NCI-H2171 treated with DMSO at 0.1 percent for 48 hours (cell line): ENCODE measurements at places on chromosomes 2 and 18.

DNA sequence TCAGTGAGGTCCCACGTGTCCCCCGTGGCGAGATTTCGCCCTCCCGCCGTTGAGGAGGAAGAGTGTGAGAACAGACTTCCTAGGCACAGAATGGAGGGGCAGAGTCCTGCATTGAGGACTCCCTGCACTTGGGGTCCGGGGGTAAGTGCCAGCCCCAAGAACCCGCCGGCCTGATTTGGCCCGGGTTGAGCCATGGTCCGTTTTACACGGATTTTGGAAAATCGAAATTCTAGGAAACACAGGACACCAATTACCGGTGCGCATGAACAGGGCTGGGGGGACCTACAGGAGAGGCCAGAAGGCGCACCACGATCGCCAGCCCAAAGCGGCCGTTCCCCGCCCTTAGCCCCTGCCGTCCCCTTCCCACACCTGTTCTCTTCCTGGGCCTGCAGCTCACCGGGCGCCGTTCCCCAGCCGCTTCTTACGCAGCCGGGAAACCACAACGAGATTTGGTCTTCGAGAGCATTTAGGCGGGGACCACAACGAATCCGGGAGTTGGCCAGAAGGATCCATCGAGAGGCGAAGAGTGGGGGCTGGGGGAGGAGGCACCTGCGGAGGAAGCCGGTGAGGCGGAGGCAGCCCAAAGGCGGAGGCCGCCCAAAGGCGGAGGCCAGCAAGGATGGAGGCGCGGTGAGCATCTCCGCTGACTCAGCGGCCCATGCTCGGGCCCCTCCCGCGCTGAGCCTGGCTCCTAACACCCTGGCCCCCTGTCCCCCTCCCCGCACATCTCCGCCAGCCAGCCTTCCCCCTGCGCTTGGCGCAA is 464 bp upstream of the TLX2 start:
- DNase-seq: peak; percentile 30

DNA sequence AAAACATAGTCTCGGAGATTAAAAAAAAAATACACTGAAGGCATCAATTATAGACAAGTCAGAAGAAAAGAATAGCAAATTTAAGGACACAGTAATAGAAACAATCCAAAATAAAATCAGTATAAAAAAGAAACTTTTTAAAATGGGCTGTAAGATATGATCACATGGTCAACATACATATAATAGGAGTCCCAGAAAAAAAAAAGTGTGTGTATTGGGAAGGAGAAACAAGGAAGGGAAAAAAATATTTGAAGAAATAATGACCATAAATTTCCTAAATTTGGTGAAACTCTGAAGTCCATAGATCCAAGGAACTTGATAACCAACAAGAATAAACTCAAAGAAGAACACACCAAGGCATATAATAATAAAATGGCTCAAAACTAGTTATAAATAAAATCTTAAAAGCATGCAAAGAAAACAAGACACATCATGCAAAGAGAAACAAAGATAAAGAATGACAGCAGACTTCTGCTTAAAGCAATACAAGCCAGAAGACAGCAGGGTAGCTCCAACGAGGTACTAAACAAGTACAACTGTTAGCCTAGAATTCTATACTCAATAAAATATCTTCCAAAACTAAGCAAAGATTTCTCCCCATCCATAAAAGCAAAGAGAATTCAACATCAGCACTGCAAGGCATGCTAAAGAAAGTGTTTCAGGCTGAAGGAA is 115.1 kb downstream of the NBAS start:
- no peak for DNase-seq

DNA sequence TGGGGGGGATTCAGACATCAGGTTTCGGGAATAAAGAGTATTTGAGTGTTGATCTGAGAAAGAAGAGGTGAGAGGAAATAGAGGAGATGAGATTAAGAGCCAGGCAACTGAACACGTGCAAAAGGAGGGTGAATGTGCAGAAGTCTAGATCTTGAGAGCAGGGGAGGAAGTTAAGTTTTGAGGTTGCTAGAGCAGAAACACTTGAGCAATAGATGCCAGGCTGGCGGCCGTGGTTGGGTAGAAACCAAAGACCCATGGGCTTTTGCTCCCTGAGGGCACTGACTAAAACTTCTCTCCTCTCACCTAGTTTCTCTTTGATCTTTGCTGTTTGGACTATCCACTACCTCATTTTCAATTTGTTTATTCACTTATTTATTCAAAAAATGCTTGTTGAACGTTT is 116.0 kb downstream of the CDC42EP3 start:
- no peak for DNase-seq

GRCh38 chr2:88398180-88398579 is 54.3 kb downstream of the FOXI3 start:
- DNase-seq: no peak

DNA sequence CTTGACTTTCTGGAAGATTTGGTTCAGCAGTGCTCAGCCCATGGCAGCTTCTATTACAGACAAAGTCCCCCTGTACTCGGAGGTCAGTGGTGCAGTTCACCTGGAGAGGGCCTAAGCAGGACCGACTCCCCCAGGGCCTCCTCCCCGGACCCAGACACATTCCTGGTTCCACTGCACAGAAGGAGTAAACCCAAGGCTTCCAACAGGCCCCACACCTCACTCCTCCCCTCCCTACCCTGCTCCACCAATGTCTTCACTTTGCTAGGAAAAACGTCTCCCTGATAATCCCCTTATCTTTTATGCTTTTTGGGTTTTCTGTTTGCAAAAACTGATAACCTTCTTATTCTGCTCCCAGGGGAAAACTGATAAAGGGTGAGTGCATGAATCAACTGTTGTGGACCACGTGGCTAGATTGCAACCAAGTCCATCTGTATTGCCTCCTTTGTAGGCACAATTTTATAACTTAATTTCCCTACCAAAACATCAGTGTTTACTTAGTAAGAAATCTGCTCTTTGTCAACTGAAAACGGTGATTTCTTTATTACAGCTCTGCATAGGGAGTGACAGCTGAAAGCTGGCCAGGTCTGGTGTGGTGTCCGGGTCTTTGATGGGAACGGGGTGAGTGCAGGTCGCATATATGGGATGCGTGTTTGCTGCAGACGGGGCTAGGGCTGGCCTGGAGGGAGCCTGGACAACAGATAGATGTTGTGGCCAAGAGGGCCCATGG is 202.5 kb downstream of the GLI2 start:
- DNase-seq: no peak

GRCh38 chr2:126902152-126902835 is 3.6 kb downstream of the TEX51 start:
- peak; percentile 18 for DNase-seq

DNA sequence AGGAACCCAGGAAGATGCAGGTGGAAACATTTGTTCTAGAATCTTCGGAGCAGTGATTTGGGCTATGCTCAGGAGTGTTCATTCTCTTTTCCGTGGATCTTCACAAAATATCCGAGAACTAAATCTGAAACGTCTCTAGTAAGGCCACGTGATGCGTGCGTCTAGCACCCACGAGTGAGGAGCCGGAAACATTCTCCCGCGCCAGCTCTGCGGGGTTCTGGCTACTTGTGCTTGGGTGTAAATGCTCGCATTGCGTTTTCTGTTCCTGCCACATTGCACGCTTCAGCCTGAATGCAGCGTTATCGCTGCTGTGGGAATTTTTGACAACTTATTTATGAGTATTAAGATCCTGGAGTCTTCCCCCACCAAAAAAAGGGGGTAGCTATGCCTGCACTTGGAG is 71.4 kb downstream of the KLHL29 start:
- DNase-seq: no peak

GRCh38 chr2:234425639-234426603 is 71.0 kb downstream of the ARL4C start:
- no peak for DNase-seq

DNA sequence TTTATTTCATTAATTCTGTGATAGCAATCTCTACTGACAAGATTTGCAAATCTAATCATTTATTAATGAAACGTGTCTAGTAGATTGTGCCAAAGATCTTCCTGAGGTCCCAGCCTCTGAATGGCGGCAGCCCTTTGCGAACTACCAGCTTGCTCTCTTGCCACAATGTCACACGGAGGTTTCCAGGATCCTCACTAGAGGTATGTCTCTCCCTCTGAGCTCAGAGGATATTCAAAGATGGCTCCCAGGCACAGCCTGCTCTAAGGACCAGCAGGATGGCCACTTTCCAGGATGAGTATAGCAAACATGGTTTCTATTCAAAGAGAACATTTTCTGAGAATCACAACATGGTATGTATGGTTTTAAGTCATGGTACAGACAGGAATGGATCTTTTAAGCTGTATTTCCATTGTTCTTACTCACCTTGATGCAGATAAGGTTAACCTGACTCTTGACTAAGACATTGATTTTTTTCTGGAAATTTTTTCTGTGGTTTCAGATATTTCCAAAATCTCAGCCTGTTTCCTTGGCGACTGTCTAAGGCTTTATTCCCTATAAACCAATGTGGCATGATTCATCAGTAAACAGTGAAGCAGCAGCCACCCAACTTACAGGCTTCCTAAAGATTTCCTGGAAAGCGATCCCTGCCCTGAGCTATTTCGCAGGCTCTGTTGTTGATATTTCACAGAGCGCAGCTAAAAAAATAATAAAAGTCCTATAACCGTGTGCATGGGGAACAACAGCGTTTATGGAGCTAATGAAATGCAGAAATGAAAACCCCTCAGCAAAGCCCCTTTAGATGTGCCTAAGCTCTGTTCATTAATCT is 54.1 kb upstream of the KLF7 start:
- DNase-seq: no peak

GRCh38 chr18:22165049-22165602 is 4.3 kb upstream of the GATA6 start:
- DNase-seq: no peak

- DNase-seq: no peak
Observed at GRCh38 chr2:70041663-70042062, 45.6 kb upstream of the PCBP1 start.

DNA sequence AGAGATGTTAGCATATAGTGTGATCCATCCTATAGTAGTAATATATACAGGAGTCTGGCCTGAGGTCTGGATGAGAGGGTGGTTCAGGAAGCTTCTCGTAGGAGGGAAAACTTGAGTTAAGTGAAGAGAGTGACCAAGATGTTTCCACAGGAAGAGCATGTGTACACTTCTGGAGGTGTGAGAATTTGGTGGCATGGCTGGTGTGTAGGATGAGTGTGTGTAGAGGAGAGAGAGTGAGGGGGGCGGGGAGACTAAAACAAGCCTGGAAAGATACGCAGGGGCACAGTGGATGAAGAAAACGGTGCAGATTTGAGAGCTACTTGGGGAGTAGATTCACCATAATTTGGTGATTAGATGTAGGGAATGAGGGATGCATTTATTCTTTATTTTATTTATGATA is 43.5 kb upstream of the CTLA4 start:
- no peak for DNase-seq

- DNase-seq: no peak
Observed at GRCh38 chr2:195451160-195451559, 205.9 kb upstream of the SLC39A10 start.

DNA sequence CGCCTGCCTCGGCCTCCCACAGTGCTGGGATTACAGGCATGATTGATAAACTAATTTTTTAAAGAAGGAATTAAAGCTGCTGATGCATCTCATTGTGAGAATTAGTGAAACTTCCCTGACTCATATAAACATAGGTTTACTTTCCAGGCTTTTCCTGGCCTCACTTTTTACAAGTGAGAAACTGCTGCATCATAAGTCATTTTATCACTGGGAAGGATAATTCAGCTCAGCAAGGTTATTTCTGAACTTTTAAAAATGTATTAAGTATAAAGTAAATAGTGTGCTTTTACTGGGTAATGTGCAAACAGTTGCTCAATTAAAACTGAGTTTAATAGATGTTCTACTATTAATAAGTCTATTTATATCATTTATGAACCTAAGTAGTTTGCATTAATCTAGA is 1130.3 kb upstream of the CDH2 start:
- no peak for DNase-seq

DNA sequence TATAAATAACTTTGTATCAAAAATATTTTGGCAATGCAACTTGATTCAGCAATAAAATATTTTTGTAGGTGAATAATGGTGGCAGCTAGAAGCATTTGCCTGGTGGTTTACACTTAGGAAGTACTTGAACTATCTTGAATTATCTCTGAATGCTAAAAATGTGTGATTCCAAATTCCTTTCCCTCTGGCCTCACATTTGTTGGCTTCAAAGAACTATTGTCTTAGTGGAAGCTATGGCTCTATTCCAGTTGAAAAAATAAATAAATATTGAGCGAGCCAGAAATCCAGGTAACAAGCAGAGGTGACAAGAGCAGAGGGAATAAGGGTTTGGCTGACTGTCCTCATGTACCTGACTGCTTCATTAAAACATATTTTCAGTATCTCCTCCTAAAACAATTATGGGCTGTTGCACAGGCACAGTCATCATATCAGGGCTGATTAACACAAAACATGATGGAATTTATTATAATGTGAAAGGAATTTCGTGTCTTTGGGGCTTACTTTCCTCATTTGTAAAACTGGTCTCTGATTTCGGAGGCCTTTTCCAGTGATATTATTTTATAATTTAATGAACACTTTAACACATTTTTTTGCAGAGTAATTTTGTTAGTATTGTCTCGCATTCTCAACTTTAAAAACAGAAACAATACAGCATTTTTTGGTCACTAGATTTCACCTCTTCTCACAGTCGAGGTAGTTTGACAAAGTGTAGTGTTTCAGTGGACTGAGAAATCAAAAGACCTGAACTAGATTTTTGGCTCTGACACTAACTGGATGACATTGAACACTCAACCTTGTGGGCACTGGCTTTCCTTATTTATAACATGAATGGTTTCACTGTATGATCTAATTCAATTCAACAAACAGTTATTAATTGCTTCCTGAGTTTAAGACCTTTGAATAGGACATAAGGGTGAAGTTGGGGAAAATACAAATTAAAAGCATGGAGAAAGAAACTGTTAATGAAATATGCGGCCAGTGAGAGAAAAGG is 7.8 kb upstream of the CAVIN2 start:
- DNase-seq: no peak

- DNase-seq: peak; percentile 67
Observed at GRCh38 chr2:196592911-196593881, 46.3 kb upstream of the CCDC150 start.

DNA sequence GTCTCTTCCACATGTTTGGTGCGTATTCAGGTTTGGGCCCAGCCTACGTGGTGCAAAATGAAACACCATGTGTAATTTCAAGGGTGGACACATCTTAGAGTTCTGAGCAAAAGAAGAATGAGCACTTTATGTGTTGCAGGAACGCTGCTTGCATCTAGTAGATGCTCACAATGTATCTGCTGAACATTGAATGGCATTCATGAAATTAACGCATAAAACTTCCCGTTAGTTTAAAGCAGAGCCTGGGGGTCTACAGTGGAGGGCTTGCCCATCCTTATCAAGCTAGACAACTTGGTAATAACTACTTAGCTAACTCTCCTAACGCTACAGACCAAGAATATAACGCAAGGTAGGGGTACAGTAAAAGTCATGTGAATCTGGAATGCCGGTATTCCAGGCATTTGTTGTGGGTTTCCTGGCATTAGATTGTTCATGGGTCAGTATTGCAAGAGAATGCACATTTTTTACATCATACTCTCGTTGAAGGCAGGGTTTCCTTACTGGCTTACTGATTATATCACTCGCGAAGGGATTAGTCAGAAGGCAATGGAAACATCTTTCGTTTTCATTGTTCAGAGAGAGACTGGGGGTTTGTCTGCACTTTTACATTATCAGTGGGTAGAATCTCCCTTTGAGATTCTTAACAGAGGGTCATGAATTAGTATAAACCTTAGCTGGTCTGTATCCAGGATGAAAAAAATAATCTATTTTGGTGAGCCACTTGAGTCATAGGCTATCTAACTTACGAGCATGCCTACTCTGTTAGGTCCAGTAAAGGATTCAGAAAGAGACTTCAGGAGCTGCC is 229.5 kb upstream of the EPAS1 start:
- DNase-seq: no peak

GRCh38 chr2:20666304-20667150 is at the start of gene GDF7:
Gene GDF7, plus strand, starts transcription at chr2:20667144. Its CDS starts 96 bp downstream, at chr2:20667240.
- no peak for DNase-seq

- no peak for DNase-seq
Observed at GRCh38 chr2:120654381-120655134, 81.1 kb upstream of the GLI2 start.
